Karpas-422 (cell line): ENCODE measurements at places on chromosomes 7 and 10.
A peak's percentile ranks its signal among the peaks of the same experiment; 100 is the strongest.

- no peak for DNase-seq
Measured at GRCh38 chr7:32915041-32915536, 23.5 kb upstream of the KBTBD2 start.

GRCh38 chr7:82600531-82600930, 157.0 kb upstream of the CACNA2D1 start:
- DNase-seq, result no peak

- no peak for DNase-seq
Measured at GRCh38 chr7:1843921-1844335, 173.9 kb downstream of the ELFN1 start.

GRCh38 chr10:85832988-85833387, 533.6 kb downstream of the GRID1 start:
- DNase-seq, result no peak

DNA sequence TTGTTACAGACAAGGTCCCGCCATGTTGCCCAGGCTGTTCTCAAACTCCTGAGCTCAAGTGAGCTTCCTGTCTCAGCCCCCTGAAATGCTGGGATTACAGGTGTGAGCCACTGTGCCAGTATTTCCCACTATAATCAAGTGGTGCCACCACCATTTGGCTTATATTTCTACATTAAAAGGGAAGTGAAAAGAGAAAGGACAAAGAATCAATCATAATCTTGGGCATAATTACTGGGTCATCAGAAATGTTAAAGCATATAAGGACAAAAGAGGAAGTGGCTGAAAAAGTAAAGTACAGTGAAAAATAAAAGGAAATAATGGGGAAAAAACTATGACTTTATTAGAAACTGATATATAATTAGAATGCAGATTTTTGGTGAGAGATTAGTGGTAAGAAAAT, 25.7 kb upstream of the ENTPD1 start:
- no peak for DNase-seq

- no peak for DNase-seq
Measured at GRCh38 chr7:73856941-73857340, 4.0 kb upstream of the TMEM270 start.

DNA sequence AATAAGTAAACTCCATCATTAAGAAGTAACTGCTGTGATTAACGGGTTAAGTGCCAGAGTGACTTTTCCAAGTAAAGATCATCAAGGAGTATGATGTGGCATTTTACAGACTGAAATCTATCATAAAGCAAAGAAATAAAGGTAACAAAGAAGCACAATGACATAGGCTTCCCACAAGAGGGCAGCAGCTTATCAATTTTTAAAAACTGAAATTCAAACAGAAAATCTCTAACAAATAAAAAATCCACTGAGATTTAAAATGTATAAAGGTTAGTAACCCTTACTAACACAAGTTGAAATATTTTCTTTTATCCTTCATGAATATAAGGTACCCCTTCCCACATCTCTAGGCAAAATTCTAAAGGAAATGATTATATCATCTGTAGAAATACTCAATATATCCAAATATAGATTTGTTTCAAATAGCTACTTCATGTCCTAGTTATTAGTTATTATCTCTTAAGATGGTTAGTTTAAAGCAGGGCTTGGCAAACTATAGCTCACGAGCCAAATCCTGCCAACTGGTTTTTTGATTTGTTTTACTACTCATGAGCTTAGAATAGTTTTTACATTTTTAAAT, 29.2 kb downstream of the FAM3C start:
- DNase-seq, result peak; percentile 74

DNA sequence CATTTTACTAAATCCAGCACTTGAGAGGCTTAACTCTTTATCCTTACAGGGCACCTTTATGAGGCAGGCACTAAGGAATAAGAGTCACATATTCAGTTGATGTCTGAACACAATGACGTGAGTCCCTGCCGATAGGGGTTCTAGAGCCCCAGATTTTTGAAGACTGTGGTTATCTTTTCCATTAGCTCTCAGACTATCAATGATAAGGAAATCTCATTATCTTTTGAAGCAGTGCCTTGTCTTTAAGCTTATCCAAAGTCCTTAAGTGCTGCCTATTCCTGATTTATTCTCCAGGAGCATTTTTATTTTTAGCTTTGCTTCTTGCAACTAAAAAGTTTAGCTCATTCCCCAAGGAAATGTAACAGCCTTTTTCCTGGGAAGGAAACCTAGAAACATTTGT, 444.1 kb upstream of the LRRN3 start:
- no peak for DNase-seq

DNA sequence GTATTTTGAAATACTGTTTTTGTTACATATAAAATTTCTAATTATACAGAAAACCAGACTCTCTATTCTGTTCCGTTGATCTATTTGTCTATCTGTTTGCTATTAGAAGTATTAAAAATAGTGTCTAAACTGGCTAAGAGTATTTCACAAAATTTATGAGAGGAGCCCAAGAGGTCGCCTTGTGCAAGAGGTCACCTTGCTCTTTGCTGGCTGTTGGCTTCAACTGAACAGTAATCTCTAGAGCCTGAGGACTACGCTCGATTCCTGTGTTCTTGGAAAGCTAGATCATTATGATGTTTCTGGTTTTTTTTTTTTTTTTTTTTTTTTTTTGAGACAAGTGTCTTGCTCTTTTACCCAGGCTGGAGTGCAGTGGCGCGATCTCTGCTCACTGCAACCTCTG, 428.6 kb downstream of the LRMDA start:
- DNase-seq, result no peak

GRCh38 chr10:84214046-84214572, 11.2 kb downstream of the LRIT2 start:
- no peak for DNase-seq

- no peak for DNase-seq
Measured at GRCh38 chr10:4018054-4018511, 233.1 kb upstream of the KLF6 start.

GRCh38 chr10:34181553-34182300, 633.4 kb downstream of the PARD3 start:
- no peak for DNase-seq

DNA sequence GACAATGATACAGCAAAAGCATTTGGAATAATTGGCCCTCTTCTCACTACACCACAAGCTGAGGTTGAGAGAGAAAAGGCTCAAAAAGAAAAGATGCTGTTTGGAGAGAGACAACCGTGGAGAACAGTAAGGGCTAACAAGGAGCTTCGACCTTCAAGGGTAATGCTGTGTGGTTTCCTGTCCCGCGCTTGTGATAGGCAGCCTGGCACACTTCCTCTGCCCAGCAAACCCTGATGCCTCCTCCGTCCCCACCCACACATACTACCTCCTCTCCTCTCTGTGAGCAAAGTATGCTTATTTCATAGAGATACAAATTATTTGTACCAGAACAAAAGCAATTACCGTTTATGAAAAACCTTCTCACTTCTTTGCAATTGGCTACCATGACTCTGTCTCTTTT, 755.4 kb downstream of the KCNMA1 start:
- no peak for DNase-seq

- no peak for DNase-seq
Measured at GRCh38 chr10:4291990-4292389, 507.0 kb upstream of the KLF6 start.

- DNase-seq, result no peak
Measured at GRCh38 chr7:101035941-101036340, 16.1 kb downstream of the MUC17 start.

GRCh38 chr10:60950300-60950699, 6.3 kb upstream of the RHOBTB1 start:
- DNase-seq, result no peak

GRCh38 chr7:152756116-152756515, 3.4 kb upstream of the ACTR3B start:
- no peak for DNase-seq

- no peak for DNase-seq
Measured at GRCh38 chr10:49365275-49365674, 30.6 kb downstream of the DRGX start.

- DNase-seq, result peak; percentile 54
Measured at GRCh38 chr7:46003896-46004875, 83.1 kb upstream of the IGFBP3 start.

- no peak for DNase-seq
Measured at GRCh38 chr10:79100771-79101170, 32.0 kb downstream of the ZMIZ1 start.

DNA sequence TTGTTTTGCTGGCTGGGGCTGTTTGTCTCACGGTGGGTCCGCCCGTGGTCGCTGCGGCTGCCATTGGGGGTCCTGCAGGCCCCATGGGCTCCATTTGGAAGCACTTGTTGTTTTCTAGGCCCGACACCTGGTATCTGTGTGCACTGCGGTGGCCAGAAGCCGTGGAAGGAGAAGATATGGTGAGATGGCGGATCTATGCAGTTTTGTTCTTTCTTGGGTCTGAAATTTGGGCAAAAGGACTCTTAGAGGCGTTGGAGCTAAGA, 109.5 kb upstream of the SHH start:
- no peak for DNase-seq

DNA sequence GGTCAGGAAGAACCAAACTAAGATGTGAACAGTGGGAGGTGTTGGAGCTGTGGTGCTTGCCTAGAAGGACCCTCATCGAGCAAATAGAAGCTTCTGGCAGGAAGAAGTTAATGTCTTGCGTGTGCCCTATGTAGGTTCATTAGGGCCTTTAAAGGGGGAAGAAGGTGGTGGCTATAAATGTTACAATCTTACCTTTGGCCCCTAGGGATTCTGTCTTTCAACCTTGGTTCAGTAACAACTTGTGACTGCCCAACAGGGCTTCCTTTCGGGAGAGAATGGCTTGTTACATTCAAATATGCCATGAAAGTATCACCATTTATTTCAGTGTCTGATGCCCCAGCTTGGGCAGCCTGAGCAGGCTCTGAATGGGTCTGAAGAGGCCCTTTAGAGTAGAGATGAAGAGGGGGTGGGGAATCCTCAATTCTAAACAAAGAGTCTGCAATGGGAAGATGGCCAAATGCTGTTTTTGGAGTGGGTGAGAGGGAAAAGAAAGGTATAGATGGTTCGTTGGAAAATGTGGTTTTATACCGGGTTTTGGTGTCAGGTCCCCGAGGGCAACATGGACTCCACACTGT, 108.0 kb downstream of the TCF7L2 start:
- no peak for DNase-seq

GRCh38 chr7:133850497-133851280, 276.5 kb upstream of the LRGUK start:
- DNase-seq, result no peak

DNA sequence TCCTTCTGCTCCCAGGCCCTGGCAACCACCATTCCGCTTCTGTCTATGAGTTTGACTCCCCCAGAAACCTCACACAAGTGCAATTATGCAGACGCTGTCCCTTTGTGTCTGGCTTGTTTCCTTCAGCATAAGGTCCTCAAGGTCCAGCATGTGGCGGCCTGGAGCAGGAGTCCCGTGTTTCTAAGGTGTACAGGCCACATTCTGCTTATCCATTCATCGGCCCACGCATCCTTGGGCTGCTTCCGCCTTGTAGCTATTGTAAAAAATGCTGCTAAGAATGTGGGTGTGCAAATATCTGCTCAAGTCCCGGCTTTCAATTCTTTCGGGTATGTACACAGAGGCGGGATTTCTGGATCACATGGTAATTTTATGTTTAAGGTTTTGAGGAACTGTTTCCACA, 38.2 kb downstream of the ESYT2 start:
- DNase-seq, result no peak

DNA sequence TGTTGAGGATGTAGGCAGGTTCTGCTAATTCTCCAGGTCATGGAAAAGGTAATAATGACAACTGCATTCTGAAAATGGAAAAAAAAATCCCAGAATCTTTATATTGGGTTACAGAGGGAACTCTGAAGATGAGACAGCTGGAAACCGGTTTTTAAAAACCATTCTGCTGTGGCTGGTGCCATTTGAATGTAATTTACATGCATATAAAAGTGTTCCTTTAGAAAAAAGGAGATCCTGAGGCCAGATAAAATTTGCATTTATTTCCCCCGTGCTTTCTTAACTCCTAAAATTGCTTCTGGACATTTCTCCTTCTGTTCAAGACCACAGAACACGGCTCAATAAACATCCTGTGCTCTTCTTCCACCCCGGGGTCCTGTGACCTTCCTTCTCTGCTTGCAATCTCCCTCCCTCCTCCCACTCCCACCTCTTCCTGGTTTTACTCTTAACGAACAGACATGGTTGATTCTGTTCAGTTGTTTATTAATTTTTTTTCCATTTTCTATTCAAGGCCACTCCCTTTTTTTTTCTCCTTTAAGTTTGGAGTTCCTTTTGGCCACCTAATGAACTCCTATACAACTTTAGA, 41.6 kb downstream of the SH2D4B start:
- DNase-seq, result no peak

GRCh38 chr10:86756511-86757112, at the start of gene BMPR1A:
Gene BMPR1A, plus strand, starts transcription at chr10:86756619. Its CDS starts 119,400 bp downstream, at chr10:86876019.
- DNase-seq, result no peak

GRCh38 chr7:50396856-50397255, 53.3 kb downstream of the FIGNL1 start:
- DNase-seq, result no peak

DNA sequence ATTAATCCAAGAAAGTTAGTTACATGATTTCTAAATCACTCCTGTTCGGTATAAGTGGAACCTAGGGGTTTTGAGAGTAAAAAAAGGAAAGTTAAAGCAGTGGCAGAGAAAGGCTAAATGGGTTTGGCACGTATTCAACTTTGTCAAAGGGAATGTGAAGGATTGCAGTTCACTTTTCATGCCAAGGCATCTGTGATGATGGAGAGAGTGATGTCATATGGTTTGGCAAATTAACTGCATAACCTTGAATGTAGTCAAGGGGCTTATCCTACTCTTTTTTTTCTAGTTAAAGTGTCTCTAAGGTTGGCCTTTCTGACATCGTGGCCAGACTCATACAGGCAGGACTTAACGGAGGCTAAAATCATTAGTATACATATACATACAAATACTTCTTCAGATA, 277.8 kb downstream of the EXOC4 start:
- no peak for DNase-seq

GRCh38 chr7:97971120-97971989, 18.6 kb downstream of the OCM2 start:
- DNase-seq, result peak; percentile 72

GRCh38 chr7:151494298-151495284, 25.1 kb downstream of the RHEB start:
- no peak for DNase-seq

DNA sequence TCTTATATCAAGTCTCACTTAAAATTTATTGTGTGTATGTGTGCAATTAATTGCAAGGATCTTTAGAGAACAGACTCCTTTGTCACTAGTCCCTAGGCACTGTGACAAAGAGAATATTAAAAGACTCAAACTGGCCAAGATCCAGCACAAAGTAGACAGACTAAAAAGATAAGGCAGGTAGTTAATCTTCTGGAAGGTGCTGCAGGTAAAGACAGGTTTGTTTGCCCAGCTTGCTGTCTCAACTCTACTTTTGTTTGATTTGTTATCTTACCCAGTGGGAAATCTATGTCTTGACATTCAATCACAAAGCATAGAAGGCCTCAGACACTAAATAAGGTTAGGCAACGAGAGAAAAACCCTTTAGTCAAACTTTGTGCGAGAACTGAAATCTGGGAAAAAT, 807.9 kb upstream of the LRRN3 start:
- DNase-seq, result no peak

DNA sequence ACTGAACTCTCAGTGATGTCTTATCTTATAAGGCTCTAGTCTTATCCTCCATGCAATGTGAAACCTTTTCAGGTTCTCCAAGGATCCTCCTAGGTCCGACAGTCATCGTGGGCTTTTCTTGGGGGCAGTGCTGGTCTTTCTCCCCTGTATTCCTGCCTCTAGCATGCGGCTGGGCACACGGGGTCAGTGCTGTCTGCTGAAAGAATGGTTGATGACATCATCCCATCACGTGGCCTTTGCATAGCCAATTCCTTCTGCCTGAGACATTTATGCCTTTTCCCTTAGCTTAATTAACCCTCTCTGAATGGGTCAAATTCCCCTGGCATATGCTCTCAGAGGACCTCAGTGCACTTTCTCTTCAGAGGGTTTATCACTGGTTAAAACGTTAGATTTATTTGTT, 27.0 kb upstream of the KCNK18 start:
- DNase-seq, result no peak
